ENCODE measurements at places on chromosomes 5 and 9.

- DNase-seq: peak; percentile 91
Measured at GRCh38 chr5:111530298-111530740, 18.0 kb upstream of the STARD4 start.

GRCh38 chr5:54607006-54607405, 89.4 kb downstream of the SNX18 start:
- no peak for DNase-seq

DNA sequence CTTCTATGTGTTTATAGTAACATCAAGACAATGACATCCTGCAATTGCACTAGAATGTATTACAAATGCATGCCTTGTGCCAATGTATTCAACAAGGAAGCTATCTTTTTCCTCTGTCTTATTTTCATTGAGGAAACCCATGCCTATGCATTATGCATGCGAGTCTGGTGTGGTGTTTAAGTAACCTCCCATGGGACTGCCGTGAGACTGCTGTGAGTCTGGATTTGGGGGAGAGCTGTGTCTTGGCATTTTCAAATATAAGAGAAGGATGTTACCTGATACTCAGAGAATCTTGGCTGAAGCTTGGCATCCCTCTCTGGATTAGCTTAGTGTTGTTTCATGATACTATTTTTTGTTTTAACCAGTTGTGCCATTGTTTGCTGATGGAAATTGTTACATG, 98.3 kb downstream of the F2RL2 start:
- DNase-seq: no peak

DNA sequence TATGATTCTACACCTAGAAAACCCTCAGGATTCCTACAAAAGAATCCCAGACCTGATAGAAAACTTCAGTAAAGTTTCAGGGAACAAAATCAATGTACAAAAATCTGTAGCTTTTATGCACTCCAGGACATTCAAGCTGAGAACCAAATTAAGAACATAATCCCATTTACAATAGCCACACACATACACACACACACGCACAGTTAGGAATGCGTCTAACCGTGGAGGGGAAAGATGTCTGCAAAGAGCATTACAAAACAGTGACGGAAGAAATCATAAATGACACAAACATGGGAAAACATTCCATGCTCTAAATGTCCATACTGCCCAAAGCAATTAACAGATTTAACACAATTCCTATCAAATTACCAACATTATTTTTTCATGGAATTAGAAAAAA, 51.4 kb upstream of the CAST start:
- DNase-seq: no peak

- DNase-seq: no peak
Measured at GRCh38 chr9:561427-561826, 280.1 kb upstream of the DMRT1 start.
